ENCODE measurements at places on chromosomes 3 and 15.

GRCh38 chr3:40160933-40161332 is 148.6 kb upstream of the EIF1B start:
- DNase-seq, result no peak

DNA sequence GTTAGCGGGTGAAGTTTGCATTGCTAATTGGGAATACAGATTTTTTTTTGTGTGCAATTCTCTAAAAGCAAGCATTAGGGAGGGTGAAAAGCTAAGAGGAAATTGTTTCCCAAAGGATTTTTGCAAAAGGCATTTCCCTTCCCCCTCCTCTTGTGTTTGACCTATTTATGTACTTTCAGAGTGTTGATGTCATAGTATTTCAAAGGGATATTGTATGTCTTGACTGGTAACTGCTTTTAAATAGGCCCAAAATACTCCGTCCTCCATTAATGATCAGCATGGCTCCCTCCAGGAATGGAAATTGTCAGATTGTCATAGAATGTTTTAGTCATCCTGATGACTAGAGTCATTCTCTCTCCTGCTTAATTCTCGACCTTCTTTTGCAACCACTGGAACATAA is 32.4 kb downstream of the TRIM71 start:
- DNase-seq, result no peak

- DNase-seq, result no peak
Observed at GRCh38 chr3:159170436-159171003, 368.7 kb downstream of the MFSD1 start.

DNA sequence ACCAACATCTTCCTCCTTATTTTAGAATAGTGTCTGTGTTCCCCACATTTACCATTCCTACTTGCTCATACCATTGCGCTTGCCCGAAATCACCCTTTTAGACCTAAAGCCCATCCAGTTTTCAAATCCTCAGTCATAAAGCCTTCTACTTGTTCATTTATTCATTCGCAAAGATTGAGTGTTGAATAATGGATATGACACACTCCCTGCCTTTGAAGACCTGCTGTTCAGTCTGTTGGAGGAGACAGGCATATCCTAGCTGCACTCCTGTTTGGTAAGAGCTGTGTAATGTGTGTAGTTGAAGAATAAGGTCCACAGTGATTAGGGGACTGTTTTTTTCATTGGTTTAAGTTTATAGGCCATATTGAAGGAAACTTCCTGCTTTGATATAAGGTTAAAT is 1.7 kb downstream of the CNOT10 start:
- DNase-seq, result no peak

DNA sequence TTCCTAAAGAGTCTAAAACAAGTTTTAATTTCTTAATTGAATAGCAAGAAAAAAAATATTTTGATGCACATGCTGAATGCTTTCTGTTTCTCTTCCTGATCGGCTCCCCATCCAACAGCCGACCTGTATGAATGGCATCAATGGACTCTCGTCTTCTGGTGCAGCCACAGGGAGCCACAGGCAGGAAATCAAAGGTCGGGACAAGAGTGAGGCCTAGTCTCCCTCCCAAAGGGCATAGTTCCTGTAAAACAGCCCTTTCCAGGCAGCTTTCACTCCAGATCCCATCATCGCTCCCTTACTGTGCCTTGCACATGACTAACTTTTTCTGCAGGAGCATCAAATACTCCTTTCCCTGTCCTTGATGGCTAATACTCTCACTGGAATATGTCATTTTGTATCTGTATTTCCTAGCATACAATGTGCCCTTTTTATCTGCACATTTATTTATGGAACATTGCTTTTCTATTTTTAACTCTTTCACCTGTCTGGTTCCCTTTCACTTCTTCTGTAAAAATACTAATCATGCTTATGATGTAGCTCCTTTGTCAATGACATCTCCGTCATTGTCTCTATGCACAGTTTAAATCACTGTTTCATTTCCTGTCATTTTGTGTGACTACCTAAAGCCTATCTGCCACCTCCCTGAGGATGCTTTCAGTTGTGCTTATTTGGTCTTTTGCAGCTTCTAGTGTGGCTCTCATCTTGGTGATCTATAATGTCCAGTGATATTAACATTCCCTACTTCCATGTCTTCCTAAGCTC is 326.2 kb downstream of the CTNNB1 start:
- no peak for DNase-seq

GRCh38 chr3:59426821-59427565 is 377.2 kb upstream of the CFAP20DC start:
- no peak for DNase-seq

DNA sequence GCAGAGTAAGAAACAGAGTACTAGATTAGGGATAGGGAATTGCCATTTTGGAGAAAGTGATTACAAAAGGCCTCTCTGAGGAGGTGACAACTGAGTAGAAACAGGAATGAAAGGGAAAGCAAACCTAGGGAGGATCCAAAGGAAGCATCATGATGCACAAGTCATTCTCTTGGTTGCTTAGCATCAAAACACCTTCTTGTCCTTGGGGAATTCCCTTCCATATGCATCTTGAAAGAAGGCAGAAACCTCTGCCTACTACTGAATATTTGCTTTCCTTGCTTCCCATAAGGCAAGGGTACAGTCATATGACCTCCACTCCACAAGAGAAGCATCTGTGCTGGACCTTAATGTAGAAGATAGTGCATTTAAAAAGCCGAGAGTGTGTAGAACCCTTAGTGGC is 24.1 kb downstream of the GABPB1 start:
- no peak for DNase-seq

DNA sequence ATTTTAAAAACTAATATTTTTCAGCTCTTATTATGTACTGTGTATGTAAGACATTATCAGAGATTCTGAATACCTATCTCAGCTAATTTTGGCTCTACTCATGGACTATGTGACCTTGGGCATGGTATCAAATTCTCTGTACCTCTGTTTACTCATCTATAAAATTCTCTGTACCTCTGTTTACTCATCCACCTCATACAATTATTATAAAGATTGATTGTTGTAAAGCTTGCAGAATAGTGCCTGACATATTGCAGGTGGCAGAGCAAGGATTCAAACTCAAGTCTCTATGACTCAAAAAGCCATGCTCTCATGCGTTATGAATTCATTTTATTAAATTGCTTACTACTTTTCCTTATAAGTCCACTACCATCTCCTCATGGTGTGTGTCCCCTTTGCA is 151.9 kb upstream of the ARL6 start:
- DNase-seq, result no peak

DNA sequence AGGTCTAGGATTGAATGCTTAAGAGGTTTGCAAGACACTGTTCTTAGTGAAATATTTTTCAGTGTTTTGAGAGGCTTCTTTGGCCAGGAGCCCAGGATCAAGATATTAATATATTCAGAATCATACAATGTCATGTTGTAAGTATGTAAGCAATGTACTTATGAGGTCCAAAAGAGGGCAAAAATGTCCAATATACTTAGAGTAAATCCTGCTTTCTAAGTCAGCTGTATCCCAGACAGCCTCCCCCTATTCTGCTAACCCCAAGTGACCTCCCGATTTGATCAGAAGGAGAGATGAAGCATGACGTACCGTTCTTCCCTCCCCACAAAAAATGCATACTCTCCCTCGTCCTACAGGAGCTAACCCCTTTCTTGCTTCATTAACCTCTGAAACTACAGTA is 70.9 kb downstream of the CHAC1 start:
- DNase-seq, result no peak

DNA sequence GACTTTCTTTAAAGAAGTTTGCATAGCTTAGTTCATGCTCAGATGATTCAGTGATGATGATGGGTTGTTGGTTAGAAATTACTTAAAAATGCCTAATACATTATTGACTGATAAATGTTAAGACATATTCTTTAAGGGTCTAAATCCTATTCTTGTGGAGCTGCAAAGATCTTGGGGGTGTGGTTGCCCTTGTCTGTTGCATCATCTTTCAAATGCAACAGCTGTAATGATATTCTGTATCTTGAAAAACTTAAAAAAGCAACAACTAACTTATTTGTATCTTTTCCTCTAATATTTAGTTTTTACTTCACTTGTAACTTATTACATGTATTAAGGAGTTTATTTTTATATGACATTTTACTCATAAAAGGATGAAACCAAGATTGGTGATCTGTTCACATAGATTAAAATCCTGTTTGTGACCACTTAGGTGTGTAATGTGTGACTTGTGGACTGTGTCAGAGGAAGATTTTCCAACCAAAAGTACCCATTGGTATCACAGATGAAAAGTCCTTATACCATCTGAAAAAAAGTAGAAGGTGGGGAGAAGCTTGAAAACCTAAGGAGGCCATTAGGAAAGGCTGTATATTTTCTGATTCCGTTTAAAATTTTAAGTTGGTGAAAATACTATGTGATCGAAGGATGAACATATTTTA is 142.8 kb downstream of the IGF1R start:
- no peak for DNase-seq

DNA sequence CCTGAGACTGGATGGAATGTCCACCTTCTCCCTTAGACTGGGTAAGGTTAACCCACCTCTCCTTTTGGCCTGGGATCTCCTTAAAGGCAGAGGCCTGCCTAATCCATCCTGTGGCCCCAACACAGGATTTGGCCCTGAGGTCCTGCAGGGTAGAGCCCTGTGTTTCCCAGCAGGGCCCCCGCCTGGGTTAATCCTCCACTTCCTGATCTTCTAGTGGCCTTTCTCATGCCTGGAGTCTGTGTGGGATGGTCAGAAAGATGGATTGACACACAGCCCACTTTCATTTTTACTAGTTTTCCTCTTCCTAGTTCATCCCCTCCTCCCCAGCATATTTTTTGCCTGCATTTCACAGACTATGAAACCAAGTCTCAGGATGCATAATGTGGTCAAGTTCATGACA is 48.9 kb upstream of the SLC6A6 start:
- no peak for DNase-seq

- no peak for DNase-seq
Observed at GRCh38 chr3:71217640-71218222, 365.8 kb downstream of the FOXP1 start.

All from activated T-cell treated with anti-CD3 and anti-CD28 coated beads for 4 hours (primary cell).